Activated CD8-positive, alpha-beta T cell treated with anti-CD3 and anti-CD28 coated beads, Interleukin-2, amount 10 ng/mL, durations not matched to agents 7 days and 5 days (primary cell): ENCODE measurements at places on chromosomes 2 and 18.

GRCh38 chr2:239734436-239735005 is 290.6 kb downstream of the NDUFA10 start:
- DNase-seq, result no peak

GRCh38 chr2:133748007-133748700 is 179.9 kb upstream of the NCKAP5 start:
- no peak for DNase-seq

DNA sequence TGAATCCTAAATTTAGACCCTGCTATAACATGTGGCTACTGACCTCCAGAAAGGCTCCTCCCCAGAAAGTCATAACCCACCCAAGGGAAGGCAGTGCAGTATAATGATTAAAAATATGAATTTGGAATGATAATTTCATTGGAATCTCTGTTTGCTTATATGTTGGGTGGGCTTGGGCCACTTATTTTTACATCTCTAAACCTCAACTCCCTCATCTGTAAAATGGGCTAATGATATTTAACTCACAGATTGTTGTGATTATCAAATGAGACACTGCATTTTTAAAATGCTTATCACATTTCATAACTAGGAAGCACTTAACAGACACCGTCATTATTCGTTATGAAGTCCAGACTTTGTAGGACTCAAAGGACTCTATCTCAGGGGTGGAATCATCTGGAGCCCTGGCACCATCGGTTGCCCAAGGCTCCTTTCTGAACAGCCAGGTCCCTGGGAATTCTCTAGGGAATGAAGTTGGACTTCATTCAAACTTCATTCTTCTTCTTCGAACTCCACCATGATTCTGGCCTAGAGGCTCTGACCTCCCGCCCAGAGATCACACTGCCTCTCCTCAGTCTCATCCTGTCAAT is 33.1 kb upstream of the RMDN2 start:
- no peak for DNase-seq

DNA sequence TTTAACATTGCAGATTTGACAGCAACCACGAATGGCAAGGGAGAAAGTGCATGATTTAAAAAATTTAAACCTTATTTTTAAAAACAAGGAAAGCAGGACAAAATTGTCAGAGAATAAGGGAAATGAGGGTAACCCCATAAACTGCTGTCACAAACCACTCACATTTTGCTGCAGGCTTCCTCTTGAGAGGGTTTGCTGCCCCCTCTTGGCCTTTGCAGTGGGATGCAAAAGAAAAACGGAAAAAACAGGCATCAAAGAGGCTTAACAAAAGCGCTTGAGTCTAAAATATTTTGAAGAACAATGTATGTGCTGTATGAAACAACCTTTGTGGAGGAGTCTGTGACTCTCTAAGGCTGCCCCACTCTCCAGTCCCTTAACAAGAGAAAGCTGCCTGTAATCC is 91.6 kb downstream of the TMX3 start:
- DNase-seq, result peak; percentile 31

- no peak for DNase-seq
Measured at GRCh38 chr18:58229162-58229561, 185.1 kb downstream of the NEDD4L start.

- DNase-seq, result no peak
Measured at GRCh38 chr2:15579641-15580040, 12.0 kb upstream of the DDX1 start.

DNA sequence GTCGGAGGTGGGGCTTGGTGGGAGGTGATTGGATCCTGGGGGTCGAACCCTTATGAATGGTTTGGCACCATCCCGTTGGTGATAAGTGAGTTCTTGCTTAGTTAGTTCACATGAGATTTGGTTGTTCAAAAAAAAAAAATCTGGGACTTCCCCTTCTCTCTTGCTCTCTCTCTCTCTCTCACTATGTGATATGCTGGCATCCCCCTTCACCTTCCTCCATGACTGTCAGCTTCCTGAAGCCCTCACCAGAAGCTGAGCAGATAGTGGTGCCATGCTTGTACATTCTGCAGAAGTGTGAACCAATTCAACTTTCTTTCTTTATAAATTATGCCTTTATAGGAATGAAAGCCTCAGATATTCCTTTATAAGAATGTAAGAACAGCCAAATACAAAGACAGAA is 269.7 kb upstream of the APCDD1 start:
- DNase-seq, result no peak

GRCh38 chr2:122179492-122180165 is 424.2 kb downstream of the TSN start:
- no peak for DNase-seq

- no peak for DNase-seq
Measured at GRCh38 chr2:191646163-191646902, 31.6 kb upstream of the NABP1 start.

DNA sequence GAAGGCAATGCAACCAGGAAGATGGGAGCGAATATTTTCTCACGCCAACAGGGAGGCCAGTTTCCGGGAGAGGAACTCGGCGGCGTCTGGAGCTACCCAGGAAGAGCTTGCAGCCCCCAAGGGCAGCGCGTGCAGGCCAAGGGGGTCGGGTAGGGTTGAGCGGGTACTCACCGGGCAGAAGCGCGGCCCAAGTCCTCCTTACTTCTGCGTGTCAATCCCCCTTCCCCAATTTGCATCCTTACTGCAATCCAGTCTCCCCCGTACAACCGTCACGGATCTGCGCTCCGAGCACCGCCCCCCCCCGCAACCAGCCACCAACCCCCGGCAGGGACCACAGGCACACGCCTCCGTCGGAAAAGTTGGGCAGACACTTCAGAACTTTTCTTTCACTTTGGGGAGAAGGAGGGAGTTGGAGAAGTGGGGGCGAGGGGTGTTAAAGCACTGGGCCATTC is 1.3 kb downstream of the ATP8B1 start:
- DNase-seq, result no peak

GRCh38 chr2:62197011-62197924 is 1.4 kb downstream of the B3GNT2 start:
- DNase-seq, result peak; percentile 63

DNA sequence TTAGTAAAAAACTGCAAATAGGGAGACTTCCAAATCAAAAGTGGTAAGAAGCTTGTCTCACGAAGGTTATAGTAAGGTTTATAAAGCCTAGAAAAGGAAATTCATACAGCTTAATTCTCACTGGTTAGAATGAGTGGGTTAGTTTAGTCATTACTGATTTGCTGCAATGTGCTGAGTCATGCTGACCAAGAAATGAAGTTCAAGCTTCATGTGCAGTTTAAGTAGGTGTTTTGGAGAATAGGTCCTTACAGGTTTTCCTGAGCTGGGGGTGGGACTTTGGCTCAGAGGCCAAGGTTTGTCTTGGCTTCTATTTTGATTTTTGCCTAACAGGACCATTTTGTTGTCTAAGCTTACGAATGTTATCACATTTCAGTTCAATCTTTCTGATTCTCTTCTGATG is 15.1 kb downstream of the CLIP4 start:
- no peak for DNase-seq

DNA sequence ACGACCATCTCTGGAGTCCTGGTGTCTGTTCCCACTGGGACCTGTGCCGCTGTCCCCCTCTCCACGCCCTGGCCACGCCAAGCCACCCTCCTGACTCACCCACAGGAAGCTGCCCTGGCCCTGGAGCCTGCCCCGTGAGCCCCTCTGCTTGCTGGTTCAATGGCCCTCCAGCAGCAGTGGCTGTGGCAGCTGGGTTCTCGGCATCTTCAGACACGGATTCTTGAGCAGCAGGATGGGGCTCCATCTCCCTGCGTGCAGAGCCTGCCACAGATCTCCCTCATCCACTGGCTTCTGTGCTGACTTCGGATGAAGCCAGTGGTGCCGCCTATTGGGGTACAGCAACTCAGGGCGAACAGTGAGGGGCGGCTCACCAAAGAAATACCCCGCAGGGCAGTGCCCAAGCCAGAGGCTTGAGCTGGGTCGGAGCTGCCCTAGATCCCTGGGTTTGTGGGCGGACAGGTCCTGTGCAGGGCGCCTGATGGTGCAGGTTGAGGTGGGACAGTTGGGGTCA is 14.0 kb downstream of the CAPN10 start:
- no peak for DNase-seq

GRCh38 chr2:241373446-241373845 is 17.4 kb downstream of the FARP2 start:
- DNase-seq, result no peak

- no peak for DNase-seq
Measured at GRCh38 chr2:217625557-217626169, 377.1 kb downstream of the TNS1 start.

- DNase-seq, result no peak
Measured at GRCh38 chr2:175275539-175275938, 94.0 kb upstream of the ATP5MC3 start.

GRCh38 chr18:69636529-69637301 is 236.0 kb downstream of the DOK6 start:
- DNase-seq, result peak; percentile 26

GRCh38 chr2:240255165-240255491 is 114.7 kb upstream of the OTOS start:
- peak; percentile 6 for DNase-seq

DNA sequence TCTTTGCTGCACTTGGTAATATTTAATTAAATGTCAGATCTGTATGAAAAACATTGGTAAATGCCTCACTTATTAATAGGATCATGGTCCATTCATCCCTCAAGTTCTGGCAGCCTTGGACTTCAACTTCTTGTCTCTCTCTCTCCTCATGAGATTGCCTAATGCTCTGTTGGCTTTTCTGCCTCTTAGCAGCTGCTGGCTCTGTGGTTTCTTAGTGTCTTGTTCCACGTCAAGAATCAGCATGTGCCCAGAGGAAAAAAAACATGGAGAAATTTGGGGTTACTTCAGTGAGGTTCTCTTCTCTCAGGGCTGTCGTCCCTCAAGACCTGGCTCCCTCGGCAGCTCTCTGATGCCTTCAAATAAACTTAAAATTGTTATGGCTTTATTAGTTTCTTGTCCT is 75.4 kb downstream of the TAF4B start:
- no peak for DNase-seq

GRCh38 chr2:31397094-31397493 is 17.4 kb downstream of the XDH start:
- no peak for DNase-seq

DNA sequence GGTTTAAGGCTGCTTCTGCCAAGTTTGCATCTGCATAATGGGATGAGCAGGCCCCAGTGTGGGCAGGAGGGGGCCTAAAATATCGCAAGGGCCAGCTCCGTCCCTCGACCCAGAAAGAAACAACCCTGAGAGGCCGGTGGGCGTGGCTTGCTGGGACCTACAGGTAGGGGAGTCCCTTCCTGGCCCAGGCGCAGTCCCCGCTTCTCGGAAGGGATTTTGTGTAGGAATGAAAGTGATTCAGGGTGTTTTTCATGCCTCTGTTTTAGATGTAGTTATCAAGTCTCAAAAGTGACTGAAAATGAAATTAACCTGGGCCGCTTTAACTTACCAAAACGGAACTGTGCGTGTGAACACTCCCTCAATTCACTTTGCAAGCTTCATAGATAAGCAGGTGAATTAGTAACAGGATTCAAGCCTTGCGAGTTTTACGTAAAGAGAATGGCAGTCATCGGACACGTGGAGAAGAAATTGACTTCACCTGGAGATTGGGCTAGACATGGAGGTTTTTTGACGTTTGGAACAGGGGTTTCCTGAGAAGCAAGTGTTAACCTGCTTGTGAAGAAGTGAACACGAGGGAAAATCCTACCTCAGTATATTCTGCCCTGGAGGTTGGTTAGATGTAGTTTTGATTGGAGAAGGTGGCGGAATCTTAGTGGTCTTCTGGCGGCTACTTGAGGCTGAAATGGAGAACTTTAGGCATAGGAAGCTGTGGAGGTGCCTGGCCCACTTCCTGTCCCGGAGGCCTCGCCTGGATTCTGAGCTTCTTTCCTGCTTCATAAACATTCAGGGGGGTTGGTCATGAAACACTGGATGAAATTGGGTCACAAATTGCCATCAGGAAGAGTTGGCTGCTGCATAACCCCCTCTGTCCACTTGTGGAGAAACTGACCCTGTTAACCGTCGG is 1.7 kb downstream of the NCK2 start:
- DNase-seq, result peak; percentile 79

DNA sequence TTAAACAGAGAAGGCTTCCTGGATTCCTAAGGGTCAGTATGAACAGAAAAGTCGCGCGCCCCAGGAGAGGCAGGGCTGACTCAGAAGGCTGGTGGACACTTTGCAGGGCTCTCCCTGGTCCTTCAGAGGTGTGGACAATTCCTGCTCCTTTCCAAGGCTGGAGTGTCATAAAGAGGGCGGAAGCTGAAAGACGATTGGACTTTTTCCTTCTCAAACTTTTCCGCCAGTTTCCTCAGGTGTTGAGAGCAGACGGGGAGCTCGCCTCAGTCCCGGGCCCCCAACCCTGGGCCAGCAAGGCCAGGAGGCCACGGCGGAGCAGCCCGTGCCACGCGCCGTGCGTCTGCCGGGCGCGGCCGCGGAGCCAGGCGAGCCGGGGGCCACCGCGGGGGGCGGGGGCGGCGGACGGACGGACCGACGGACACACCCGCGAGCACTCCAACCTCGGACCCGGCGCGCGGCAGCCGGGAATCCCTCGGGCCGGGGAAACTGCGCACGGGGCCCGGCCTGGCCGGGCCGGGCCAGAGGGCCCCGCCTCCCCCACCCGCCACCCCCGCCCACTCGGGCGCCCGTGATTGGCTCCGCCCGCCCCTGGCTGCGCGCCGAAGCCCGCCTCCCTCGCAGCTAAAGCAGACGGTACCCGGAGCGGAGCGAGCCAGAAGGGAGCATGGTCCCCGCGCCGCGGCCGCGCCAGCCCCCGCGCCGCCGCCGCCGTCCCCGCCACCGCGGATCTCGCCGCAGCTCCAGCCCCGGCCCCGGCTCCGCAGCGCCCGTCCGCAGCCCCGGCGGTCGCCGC is at the start of gene KLHL29:
Gene KLHL29, plus strand, starts transcription at position 629 of the 793 bp plus-strand sequence. CDS start 177,018 bp downstream, outside the sequence.
- peak; percentile 71 for DNase-seq

- DNase-seq, result no peak
Measured at GRCh38 chr2:145875016-145875415, 1355.1 kb upstream of the ZEB2 start.

DNA sequence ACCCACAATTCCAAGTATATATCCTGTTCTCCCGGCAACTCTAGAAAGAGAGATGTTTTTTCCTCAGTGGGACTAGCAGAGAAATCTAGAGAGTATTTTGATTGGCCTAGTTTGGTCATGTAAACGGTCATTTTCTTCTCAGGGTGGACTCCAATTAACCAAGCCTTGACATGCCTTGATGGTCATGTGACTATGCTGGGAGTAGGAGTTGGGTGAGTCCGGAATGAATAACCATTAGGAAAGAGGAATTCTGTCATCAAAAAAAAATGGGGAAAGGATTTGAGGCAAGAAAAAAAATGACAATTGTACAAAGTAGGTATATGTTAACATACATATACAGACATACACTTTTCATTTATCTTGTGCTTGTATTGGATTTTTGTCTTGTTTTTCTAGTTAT is 248.2 kb upstream of the CDH20 start:
- DNase-seq, result no peak

GRCh38 chr2:113716291-113716690 is 40.2 kb downstream of the SLC35F5 start:
- DNase-seq, result no peak

- DNase-seq, result no peak
Measured at GRCh38 chr2:227703280-227703732, 14.5 kb downstream of the SLC19A3 start.

- no peak for DNase-seq
Measured at GRCh38 chr2:15769235-15769634, 171.1 kb upstream of the MYCN start.

- no peak for DNase-seq
Measured at GRCh38 chr18:29147944-29148343, 971.0 kb upstream of the CDH2 start.
